ENCODE measurements at places on chromosomes 16 and 17.

DNA sequence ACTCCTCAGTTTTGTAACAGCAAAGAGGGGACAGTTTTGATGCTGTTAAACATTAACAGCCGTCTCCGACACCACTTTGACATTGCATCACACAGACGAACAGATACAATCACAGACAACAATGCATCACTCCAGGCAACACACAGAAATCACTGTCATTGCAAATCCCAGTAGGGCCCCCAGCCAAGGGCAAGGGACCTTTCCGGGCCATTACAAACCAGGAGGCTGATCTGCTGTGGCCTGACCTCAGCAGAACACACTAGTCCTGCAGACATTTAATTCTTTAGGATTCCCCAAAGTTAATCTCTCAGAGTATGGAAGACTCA lies 136.2 kb upstream of the RCVRN start:
- peak; percentile 49 for DNase-seq

DNA sequence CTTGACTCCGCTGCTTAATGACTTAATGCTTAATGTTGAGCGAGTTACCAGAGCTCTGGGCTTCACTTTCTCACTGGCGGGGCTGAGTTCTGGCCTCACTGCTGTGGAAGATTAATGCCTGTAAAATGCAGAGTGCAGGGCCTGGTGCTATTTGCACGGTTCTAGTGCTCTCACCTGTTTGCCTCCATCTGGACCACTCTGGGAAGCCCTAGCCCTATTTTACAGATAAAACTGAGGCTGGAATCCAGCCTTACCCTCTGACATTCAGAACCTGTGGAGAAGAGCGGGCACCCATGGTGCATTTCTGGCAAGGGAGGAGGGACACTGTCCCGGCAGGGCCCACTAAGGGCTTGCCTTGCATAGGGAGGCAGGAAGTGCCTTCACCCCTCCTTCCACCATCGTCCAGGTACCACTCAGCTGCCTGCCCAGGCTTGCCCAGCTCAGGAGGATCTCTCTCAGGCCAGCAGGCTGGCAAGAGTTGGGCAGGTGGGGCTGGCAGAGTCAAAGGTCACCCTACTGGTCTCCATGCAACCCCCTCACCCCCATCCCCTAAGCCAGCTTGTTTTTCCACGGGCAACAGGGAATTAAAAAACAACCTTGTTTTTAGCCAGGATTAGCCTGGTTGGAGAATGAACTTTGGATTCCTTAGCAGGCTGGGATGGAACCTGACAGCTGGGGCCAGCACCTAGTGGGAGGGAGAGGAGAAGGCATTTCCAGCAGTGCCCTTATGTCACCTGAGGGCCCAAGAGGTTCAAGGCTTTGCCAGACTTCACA lies 4.1 kb upstream of the UBALD1 start:
- no peak for DNase-seq

DNA sequence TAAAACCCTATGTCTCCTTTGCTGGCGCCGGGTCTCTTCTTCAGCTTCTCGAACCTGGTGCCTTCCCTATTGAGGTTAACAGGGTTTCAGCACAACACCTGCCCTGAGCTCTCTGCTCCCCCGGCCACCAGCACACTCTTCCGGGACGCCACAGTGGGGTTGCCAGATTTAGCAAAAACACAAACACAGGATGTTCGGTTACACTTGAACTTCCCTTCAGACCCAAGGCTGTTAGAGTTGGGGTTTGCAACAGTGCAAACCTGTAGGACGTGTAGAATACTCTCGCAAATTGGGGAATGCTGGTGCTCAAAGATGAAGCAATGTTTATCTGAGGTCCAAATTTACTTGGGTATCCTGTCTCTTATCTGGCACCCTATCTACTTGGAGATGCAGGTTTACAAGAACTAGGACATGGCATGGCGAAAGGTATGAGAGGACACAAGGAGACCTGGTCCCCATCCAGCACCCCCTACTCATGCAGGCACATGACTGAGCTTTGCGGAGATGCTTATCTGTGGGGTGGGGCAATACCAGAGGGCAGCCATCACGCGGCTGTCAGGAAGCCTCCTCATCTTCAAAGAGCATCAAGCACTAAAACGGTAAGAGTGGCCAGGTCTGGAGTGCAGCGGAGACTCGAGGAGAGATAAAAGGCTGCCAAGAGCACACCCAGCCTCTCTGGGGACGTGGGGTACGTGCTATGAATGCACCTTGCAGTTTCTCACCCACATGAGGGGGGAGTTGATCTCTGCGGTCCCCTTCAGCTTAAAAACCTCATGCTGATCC lies 52.8 kb downstream of the SDK2 start:
- DNase-seq, result no peak

DNA sequence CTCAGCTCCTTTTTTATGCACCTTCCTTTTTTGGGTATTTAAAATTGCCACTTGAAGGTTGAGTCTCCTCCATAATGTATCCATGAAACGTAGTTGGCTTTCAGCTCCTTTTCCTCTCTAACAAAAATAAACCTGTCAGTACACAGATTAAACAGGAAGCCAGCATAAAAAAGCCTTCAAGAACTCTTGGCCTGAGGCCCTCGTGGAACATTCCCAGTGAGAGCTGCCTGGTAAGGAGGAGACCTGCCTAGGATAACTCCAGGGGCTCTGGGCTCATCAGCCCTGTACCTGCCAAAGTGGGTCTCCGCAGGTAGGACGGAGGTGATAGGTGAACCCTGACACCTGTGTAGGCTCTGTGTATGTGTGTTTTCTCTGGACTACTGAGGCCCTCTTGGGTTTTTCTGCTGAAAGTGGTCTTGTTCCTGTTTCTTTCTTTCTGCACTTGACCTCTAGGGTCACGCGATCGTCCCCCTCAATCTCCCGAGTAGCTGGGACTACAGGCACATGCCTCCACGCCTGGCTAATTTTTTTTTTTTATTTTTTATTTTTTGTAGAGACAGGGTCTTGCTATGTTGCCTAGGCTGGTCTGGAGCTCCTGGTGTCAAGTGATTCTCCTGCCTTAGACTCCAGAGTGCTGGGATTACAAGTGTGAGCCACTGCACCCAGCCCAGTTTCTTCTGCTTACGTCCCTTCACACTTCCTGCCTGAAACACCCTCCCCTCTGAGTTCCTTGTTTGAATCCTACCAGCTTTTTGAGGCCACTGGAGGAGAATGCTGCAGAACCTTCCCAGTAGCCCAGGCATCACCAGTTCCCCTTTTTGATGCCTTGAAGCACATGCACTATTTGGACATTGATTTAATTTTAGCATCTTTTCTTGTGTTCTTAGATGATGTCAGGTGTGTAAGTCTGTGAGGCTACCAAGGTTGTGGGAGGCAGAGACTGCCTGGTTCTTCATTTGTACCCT lies 9.8 kb downstream of the PGS1 start:
- DNase-seq, result peak; percentile 93

- DNase-seq, result no peak
These were observed 24.7 kb downstream of the CALB2 start for GRCh38 chr16:71383054-71383773.

DNA sequence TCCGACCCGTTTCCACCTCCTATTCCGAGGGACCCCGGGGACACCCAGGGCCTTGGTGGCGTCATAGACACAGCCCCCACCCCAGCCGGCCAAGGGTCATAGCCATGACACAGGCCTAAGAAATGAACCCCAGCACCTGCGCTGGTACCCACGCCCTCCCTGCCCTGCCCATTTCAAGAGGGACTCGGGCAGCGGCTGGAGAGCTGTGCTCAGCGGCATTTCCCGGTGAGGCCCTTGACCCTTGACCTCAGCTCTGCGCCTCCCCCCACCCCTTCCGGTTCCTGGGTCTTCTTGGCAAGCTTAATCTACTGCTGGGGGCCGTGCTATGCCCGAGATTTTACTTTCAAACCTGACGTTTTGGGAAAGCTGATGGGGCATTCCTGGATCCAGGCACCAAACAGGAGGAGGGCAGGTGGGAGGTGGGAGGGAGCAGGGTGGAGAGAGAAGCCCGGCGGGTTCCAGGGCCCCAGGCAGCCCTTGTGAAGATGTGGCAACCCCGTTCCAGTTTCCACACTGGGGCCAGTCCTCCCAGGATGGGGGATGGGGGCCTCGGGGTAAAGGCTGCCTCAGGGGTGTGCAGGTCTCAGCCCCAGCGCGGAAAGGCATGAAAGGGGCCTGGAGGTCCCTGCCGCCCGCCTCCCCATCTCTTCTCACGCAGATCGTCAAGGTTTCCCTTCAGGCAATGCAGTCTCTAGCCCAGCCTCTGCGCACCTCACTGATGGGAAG lies at the start of gene SLC22A31:
SLC22A31 (minus strand) TSS at position 414 of the 726 bp plus-strand sequence; CDS start at position 378, 36 bp downstream.
- DNase-seq, result no peak

DNA sequence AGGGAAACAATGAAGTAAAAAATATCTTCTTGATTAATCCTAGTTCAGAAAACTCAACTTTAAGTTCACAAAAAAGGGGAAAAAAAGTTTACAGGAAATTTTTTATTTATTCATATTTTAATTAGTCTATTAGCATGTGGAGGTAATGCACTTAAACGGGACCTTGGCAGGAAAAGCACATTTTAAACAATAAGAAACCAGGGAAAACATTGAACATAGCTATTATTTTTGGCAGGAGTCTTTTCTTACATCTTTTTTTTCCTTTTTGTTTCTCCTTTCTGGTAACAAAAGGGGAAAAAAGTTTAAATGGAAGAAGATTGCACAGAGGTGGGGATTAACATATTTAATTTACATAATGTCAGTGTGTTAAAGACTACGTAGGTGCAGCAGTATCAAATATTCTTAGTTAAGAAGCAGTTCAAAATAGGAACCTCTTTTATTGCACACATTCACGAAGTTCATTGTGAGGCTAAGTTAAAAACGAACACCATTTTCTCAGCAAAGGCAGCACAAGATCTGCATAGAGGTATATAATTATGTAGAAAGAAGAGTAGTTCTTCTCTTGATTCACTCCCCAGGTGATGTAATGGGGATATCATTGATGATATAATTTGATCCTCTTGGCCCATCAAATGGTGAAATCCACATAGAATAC lies 940.5 kb downstream of the CDH11 start:
- no peak for DNase-seq

- DNase-seq, result no peak
These were observed 175.8 kb upstream of the MAF start for GRCh38 chr16:79776243-79776847.

DNA sequence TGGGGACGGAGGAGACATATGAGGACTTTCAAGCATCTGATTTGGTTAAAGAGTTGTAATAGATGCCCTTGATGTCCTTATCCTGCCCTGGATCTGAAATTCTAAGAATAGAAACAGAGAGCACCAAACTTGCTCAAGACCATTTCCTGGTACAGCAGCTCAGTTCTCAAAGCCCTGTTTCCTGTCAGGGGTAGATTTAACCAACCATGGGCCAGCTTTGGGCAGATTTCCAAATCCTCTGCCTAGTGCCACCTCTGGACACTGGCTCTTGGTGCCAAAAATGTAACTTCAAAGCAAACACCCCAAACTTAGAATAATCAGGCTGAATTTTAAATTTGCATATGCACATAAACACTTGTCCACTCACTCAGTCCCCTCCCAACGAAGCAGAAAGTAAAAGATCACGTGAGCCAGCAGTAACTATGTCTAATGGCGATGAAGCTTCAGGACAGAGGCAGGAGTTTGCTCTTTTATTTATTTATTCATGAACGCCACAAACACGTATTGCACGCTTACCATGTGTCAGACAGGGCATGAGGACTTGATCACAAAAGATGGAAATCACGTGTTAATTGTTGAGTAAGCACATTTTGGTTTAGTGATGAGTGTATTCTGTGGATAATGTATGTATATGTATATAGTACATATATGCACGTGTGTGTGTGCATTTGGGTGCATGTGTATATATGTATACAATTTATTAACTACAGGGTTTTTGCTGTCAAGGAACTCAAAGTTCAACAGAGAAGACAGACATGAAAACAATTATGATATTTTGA lies 23.1 kb upstream of the SDK2 start:
- DNase-seq, result peak; percentile 44

DNA sequence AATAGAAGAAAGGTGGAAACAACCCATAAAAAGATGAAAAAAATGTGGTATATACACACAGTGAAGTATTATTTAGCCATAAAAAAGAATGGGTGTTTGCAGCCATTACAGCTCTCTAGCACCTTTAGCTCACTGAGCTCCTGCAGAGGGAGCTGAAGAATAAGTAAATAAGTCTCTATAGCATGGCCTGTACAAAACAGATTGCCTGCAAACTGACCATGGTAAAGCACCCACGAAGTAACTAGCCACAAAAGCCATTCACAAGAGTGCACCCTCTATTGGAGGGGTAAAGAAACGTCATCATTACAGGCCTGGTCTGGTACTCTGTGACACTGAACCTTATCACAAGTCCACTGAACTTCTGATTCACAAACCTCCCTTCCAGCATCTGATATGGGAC lies 76.3 kb downstream of the USP32 start:
- no peak for DNase-seq

GRCh38 chr17:36188891-36189306 lies 7.7 kb downstream of the CCL3L1 start:
- peak; percentile 100 for DNase-seq

DNA sequence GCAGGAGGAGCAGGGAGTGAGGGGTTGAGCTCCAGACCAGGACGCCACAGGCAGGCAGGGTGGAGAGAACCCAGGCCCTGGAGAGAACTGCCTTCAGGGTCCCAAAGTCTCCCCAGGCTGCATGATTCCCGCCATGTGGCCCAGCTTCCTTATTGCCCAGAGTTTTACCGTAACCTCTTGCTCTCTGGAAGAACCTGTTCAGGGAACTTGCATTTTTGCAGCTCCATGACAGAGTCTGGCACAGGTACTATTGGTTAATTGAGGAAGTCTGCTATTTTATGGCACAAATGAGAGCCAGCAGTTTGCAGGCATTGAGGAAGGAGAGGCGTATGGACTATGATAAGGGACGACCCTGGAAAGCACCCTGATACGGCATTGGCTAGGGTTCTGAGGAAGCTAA lies 11.6 kb upstream of the NOS2 start:
- DNase-seq, result no peak

DNA sequence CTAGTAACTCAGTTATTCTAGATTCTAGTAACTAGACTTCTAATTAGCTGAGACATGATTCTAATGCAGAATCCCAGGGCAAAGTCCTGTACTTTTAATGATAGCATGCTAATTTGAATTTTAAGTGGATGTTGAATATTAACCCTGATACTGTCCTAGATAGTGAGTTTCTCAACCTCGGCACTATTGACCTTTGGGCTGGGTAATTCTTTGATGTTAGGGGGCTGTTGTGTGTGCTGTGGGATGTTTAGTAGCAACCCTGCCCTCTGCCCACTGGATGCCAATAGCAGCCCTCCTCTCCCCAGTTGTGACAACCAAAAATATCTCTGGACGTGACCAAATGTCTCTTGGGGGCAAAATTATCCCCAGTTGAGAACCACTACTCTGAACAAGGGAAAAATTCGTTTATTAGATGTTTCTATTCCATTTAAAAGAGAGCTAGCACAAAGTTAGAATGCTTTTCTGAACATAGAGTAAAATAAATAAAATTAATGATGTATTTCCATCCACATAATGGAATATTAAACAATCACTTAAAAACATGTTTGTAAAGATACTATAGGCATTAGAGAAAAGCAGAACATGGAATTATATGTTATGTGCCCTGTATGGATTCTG lies 30.2 kb downstream of the SALL1 start:
- no peak for DNase-seq

DNA sequence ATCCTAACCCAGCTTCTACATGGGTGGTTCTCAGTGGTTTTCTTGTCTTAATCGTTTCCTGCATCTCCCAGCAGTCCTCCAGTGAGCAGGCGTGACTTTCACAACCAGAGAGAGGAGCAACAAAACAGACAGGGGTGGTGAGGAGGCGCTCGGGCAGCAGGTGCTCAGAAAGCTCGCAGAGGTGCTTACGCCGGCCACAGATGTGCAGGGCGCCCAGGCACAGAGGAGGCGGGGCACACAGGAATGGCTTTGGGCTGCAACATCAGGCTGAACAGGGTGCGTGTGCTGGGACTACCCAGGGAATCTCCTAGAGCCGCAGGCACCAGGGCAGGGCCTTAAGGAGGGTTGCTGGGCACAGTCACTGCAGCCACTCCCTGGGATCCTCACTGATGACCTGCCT lies 32.6 kb downstream of the KLHDC4 start:
- no peak for DNase-seq

GRCh38 chr17:77223642-77224420 lies 83.1 kb downstream of the SEC14L1 start:
- no peak for DNase-seq
